ENCODE measurements at places on chromosomes 7 and 10. TPM values are rescaled to one million over a fixed set of nuclear protein-coding genes. Genes with fewer than 3 reads are reported as not detected.

DNA sequence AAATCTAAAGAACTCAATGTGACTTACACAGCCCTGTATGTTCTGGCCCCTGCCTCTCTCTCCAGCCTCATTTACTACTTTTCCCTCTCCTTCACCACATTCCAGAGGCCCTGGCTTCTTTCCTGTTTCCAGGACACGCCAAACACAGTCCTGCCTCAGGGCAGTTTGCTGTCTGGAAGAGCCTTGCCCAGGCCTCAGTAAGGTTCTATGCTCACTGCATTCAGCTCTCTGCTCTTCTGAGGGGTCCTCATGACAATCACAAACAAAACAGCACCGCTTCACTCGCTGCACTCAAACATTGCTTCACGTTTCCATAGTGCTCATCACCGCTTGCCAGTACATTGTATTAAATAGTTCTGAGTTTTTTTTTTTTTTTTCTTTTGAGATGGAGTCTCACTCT lies 35.1 kb upstream of the GARS1 start:
- no peak for DNase-seq

DNA sequence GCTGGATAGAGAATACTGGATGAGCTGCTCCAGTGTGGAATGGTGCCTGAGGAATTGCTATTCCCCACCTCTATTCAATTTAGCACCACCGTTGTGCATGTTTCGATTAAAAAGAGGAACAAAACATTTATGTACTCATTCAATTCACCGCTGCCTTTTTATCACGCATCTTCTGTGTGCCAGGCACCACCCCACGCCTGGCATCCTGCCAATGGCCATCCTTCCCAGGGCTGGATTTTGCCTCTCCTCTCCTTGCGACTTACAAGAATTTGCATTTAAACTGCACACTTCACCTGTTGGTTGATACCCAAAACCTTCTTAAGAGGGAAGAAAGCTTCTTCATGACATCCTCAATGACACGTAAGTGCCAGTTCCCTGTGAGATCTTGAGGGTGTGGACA lies 110.2 kb upstream of the DPP6 start:
- DNase-seq: no peak

Gene PCLO
- polyA plus RNA-seq: 0.01 TPM

Gene IDI2
- polyA plus RNA-seq: not detected

GRCh38 chr7:27181795-27182275 lies 3.2 kb downstream of the HOXA11 start:
- no peak for DNase-seq

Gene VAX1
- not detected for polyA plus RNA-seq

- no peak for DNase-seq
Measured at GRCh38 chr10:69096045-69096444, 8.1 kb downstream of the SRGN start.

Gene TSC22D4
- 11.3 TPM for polyA plus RNA-seq

Gene TWIST1
- 19.4 TPM for polyA plus RNA-seq

Gene LEP
- polyA plus RNA-seq: not detected

GRCh38 chr10:80408242-80409101 lies at the start of gene PRXL2A:
TSS of gene PRXL2A (plus strand) at chr10:80408551. CDS start at chr10:80420468, 11,917 bp downstream.
- no peak for DNase-seq

GRCh38 chr10:3365630-3366029 lies 193.0 kb upstream of the PITRM1 start:
- DNase-seq: no peak

Gene TUBB8
- not detected for polyA plus RNA-seq

Gene PON3
- polyA plus RNA-seq: not detected

Gene CALD1
- 804 TPM for polyA plus RNA-seq

GRCh38 chr10:14691359-14691758 lies 83.3 kb downstream of the FAM107B start:
- DNase-seq: no peak

GRCh38 chr10:48710647-48711275 lies 26.1 kb downstream of the WDFY4 start:
- no peak for DNase-seq

DNA sequence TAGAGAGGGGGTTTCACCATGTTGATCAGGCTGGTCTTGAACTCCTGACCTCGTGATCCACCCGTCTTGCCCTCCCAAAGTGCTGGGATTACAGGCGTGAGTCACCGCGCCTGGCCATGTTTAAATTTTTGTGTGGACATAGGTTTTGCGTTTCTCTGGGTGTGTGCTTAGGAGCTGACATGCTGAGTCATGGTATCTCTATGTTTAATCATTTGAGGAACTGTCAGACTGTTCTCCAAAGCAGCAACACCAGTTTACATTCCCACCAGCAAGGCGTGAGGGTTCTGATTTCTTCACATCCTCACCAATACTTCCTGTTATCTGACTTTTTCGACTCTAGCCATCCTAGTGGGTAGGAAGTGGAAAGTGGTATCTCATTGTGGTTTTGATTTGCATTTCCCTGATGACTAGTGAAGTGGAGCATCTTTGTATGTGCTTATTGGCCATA lies 153.7 kb downstream of the DNAJB6 start:
- no peak for DNase-seq

Data from AG04450 (cell line).